ENCODE measurements at places on chromosomes 3 and 15.

DNA sequence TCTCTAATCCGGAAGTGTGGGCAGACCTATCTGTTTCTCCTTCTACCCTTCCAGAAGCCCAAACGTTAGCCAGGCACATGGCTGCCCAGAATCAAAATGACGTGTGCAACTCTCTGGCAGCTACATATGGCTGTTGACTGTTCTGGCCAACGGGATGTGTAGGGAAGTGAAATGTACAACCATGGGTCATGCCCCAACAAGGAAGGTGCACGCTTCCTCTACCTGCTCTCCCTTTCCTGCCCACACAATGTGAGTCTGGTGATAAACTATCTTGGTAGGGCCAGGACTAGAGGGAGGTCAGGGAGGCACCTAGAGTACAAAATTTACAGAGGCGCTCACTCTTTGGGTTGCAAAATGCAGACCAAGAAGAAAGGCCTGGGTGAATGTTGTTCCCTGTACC, 495.9 kb upstream of the PROK2 start:
- DNase-seq: no peak

- DNase-seq: peak; percentile 22
Observed at GRCh38 chr3:33915796-33916546, 117.5 kb downstream of the PDCD6IP start.

GRCh38 chr3:169153656-169154055, 509.9 kb downstream of the MECOM start:
- peak; percentile 57 for DNase-seq

- peak; percentile 91 for DNase-seq
Observed at GRCh38 chr15:51776952-51777569, 25.7 kb downstream of the TMOD2 start.

- DNase-seq: no peak
Observed at GRCh38 chr3:110929816-110930215, 141.8 kb upstream of the NECTIN3 start.

DNA sequence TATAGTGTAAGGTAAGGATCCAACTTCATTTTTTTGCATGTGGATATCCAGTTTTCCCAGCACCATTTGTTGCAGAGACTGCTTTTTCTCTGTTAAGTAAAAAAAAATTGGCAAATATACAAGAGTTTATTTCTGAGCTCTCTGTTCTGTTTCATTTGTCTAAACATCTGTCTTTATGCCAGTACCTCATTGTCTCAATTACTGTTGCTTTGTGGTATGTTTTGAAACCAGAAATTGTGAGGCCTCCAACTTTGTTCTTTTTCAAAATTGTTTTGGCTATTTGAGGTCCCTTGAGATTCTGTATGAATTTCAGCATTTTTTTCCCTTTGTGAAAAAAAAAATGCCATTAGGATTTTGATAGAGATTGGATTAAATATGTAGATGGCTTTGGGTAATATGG, 150.5 kb downstream of the MINAR1 start:
- DNase-seq: no peak

DNA sequence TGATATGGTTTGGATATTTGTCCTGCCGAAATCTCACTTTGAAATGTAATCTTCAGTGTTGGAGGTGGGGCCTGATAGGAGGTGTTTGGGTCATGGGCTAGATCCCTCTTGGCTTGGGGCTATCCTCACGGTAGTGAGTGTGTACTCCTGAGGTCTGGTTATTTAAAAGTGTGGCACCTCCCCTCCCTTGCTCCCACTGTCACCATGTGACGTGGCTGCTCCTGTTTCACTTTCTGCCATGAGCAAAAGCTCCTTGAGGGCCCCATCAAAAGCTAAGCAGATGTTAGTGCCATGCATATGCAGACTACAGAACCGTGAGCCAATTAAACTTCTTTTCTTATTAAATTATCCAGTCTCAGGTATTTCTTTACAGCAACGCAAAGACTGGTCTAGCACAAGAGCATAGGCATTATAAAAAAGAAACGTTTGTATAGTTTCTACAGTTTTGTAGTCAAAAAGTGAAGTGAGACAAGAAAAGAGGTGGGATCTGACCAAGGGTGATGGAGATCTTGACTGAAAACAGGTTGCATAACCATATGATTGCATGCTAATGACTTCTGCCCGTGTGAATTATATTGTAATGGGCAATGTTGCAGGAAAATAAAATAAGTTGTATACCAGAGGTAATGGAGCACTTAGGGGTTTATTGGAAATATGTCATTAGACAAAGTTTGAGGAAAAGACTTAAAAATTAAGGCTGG, 28.5 kb upstream of the CLASP2 start:
- DNase-seq: peak; percentile 45

DNA sequence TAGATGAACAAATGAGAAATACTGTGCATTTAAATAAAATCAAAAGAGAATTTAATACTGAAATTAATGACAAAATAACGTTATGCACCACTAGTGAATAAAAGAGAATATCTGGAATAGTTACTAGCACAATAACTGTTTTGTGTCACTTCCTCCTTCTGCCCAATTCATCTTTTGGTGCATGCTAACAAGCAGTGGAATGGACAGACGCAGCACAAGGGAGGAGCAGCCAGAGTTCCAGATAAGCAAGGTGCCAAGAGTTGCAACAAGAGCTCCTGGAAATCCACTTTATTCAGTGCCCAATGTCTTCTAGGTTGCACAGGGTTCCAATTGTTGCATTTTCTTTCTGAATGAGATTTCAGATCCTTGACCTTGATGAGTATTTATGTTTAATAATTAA, 66.5 kb upstream of the PLXND1 start:
- no peak for DNase-seq
